Breast epithelium (tissue), 4 donors: ENCODE measurements at places on chromosomes 5 and 9. TPM values are rescaled to one million over a fixed set of nuclear protein-coding genes. Genes with fewer than 3 reads are reported as not detected.

DNA sequence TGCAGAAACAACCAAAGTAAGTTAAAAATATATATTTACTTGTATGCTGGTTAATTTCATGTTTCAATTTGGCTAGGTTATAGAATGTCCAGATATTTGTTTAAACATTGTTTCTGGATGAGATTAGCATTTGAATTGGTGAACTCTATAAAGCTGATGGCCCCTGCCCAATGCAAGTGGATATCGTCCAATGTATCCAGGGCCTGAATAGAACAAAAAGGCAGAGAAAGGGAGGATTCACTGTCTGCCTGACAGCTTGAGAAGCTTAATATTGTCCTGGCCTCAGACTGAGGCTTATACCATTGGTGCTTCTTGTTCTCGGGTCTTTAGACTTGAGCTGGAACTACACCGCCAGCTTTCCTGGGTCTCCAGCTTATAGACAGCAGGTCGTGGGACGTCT, 446.7 kb upstream of the ACTBL2 start:
- DNase-seq, result no peak

DNA sequence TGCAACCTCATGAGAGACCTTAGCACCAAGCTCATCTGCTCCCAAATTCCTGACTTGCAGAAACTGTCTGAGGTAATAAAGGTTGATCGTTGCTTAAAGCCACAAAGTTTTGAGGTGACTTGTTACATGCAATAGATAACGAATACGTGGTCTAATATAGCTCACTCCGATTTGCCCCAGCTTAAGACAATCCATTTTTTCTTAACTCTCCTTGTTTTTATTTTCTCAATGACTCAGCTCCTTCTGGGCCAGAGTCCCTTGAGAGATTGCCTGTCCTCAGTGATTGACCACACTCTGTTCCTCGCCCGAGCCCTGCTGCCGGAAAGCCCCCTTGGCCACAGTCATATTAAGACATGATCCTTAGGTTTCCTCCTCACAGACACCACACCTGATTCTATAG, 63.7 kb upstream of the FANCC start:
- DNase-seq, result no peak

DNA sequence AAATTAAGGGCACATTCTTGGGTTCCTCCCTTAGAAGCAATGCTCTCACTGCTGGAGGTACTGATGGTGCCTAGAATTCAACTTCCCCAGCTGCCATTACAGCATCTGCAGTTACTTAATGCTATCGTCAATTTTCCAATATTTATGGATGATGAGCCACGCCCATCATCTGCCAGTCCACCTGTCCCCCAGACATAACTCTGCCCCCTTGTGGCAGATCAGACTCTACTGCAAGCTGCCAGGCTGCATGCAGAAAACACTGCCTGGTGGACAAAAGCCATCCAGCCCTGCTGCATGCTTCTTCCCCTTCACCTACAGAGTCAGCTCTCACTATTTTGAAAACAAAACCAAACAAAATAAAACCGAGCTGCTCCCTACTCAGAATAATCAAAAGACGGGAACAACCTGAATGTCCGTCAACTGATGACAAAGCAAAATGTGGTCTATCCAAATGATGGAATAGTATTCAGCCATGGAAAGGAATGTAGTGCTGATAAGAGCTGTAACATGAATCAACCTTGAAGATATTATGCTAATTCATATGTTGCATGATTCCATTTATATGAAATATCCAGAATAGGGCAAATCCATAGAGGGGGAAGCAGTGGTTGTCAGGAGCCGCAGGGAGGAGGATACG, 66.4 kb downstream of the RETREG1 start:
- no peak for DNase-seq

The TRIP13 gene
- 0.96 TPM for total RNA-seq

DNA sequence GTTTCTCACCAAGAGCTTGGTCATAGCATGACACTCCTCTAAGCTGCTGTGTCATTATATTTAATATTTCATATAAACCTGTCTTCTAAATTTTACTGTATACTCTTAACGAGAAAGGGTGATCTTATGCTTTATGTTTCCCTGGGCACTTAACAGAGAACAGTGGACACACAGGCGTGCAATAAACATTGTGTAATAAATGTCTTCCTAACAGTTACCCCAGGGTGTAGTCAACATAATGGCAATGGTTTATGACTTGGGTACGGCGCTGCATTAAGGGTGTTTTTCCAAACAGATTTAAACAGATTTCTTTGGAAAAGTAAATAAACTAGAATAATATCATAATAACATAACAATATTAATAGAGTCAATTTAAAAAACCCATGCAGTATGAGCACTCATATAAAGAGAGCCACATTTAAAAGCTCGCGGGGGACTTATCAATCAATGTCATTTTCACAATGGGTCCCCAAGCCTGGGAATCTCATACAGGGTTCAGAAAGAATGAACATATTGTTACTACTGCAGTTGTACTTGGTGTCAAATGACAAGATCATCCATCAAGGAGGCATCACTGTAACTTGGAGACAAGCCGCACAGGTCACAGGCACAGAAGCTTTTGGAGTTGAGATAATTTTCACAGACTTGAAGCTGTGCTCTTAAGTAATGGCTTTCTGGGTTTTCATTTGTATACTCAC, 376.4 kb downstream of the CTNND2 start:
- DNase-seq, result no peak

- DNase-seq, result no peak
Measured at GRCh38 chr9:36993933-36994764, 39.9 kb downstream of the PAX5 start.

DNA sequence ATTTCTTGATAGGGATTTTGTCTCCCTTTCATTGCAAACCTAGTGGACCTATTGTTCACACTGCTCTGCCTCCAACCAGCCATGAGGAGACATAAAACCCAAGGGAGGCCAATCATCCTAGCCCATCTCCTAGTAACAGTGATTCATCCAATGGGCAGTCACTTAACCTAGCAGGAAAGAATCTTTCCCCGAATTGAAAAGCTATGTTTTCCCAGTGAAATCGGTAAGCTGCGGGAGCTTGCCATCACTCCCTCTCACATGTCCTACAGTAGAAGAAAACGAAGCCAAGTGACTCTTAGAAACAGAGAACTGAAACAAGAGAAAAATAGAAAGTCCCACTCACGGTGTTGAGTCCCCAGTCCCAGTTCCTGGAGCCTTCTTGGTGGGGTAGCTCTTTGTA, 123.3 kb downstream of the SUSD1 start:
- no peak for DNase-seq

DNA sequence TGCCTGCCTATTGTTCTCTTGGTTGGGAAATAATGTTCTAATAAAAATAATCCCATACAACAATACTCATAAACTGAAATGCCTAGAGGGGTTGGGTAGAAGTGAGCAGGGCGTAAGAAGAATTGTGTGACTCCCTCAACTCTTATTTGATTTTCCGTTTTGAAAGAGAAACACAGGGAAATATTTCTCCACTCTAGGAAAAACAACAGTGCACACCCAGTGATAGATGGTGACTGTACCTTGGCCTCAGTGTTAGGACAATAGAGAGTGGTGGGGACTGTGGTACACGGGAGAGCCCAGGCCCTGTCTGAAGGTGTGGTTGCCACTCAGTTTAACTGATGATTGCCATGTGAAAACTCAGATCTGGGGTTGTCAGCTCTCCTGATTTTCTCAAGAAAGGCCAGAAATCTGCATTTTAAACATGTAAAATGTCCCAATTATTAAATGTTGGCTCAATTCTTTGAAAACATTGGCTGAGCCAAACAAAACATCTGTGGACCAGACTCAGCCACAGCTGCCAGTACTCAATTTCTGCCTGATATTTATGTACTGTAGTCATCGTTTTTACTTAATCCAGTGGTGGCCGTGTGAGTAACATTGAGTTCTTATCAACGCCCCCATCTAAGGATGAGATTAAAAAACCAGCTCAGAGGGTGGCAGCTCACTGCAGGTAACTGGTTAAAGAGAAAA, 103.8 kb upstream of the ZNF618 start:
- no peak for DNase-seq

The CXXC5 gene
- 66.9 TPM for total RNA-seq

GRCh38 chr9:109705515-109705914, 74.5 kb upstream of the PALM2AKAP2 start:
- DNase-seq, result no peak

The TEX48 gene
- total RNA-seq, result not detected

The PCDHB8 gene
- total RNA-seq, result 4.6 TPM

GRCh38 chr5:43039471-43040286, 440 bp downstream of the ANXA2R start:
- DNase-seq, result no peak

The MZB1 gene
- 8.6 TPM for total RNA-seq

- no peak for DNase-seq
Measured at GRCh38 chr5:2353211-2353610, 398.3 kb downstream of the IRX2 start.

The NEURL1B gene
- 9.9 TPM for total RNA-seq

DNA sequence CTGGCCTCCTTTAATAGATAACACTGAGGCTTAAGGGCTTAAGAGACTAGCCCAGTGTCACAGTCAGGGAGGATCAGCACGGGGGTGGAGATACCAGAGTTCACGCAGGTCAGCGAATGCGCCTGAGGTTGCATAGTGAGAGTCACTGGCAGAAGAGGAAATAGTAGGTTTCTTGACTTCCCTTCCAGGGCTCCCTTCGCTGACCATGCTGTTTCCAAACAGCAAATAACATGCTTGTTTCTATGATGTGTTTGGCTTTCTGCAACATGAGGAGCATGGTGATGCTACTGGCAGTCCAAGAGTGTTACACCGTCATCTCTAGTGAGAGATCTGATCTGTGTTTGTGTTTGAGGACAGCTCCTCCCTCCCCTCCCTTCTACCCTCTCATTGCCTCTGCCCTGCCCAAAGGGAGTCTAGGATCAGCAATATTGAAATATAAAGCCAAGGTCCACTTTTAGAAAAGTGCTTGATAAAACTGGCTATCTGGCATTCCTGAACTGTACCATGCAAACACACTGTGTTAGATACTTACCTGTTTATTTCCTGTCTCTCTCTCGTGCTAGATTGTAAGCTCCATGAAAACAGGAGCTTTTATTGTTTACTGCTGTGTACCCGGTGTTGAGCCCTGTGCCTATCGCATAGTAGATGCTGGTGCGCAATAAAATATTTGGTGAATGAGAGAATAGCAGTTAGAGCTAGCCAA, 12.3 kb downstream of the TLE4 start:
- no peak for DNase-seq

The MYMK gene
- not detected for total RNA-seq

DNA sequence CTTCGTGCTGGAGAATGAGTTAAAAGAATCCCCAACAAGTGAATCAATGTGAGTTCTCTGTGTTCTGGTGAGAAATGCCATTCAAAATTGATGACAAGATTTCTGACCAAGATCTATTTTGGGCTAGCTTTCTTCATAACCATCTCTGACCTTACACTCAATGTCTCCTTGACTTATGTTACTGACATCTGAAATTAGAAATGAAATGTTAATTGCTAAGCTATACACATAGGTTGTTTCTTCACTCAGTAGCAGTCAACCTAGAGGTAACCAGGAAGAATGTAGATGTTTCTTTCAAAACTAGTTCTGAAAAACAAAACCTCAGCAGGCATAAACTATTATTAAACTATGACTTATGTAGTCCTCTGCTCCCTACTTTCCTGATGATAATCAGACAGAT, 2220.7 kb upstream of the C9orf72 start:
- DNase-seq, result no peak

- DNase-seq, result no peak
Measured at GRCh38 chr9:117907420-117907819, 203.2 kb downstream of the TLR4 start.

GRCh38 chr5:126998895-126999570, 31.3 kb downstream of the MARCHF3 start:
- DNase-seq, result no peak

The SH3GL2 gene
- total RNA-seq, result not detected

The RLN2 gene
- total RNA-seq, result 6.9 TPM

DNA sequence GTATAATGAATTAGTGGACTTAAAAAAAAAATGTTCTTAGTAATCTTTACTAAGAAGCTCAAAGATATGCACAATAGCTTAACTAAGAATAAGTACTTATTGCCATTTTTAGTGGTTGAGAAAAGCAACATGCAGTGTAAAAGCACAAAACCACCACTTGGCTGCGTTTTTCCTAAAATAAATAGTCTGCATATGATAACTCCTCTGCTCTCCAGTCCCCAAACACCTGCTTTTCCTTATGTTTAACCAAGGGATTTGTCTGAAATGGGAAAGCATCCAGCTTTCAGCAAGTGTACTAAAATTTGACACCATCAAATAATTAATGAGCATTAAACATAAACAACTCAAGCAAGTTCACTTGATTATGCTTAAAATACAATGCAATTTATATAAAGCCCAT, 41.4 kb downstream of the PSIP1 start:
- DNase-seq, result no peak

DNA sequence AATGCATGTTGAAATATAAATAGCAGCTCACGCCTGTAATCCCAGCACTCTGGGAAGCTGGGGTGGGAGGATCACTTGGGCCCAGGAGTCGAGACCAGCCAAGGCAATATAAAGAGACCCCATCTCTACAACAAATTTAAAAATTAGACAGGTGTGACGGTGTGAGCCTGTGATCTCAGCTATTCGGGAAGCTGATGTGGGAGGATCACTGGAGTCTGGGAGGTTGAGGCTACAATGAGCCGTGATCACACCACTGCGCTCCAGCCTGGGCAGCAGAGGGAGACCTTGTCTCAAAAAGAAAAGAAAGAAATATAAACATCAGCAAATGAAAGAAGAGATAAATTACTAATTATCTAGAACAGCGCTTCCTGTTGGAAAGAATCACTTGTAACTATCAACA, 105.0 kb downstream of the MAPKAP1 start:
- no peak for DNase-seq

- DNase-seq, result no peak
Measured at GRCh38 chr5:7857926-7858632, 7.1 kb upstream of the CFAP90 start.

DNA sequence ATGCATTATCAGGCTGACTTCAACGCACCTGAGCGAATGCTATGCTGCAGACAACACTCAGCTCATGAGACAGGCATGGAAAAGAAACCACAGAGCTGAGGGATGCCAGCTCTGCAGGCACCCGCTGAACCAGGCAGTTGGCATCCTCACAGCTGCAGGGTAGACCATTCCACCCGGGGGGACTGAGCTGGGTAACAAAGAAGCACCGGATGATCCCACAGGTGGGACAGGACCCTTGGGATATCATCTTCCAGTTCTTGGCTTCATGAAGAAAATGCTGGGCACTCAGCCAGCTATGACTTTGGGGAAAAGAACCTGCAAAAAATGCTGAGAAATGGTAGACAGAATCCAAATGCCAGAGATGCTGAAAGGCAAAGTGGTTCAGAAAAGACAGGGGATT, 9.6 kb downstream of the EPB41L4B start:
- peak; percentile 52 for DNase-seq

GRCh38 chr5:66829826-66830225, 233.6 kb downstream of the MAST4 start:
- DNase-seq, result no peak

The ASPN gene
- 3.9 TPM for total RNA-seq

The NPDC1 gene
- total RNA-seq, result 63.9 TPM

The DMRT3 gene
- total RNA-seq, result 0.33 TPM

GRCh38 chr9:71790296-71790695, 22.0 kb upstream of the CEMIP2 start:
- no peak for DNase-seq

The CARD6 gene
- 16.7 TPM for total RNA-seq

The ST6GALNAC4 gene
- 17.6 TPM for total RNA-seq

GRCh38 chr9:2159521-2160454, 144.6 kb downstream of the SMARCA2 start:
- no peak for DNase-seq

- DNase-seq, result no peak
Measured at GRCh38 chr9:21268347-21268657, 28.5 kb upstream of the IFNA14 start.
